CD14-positive monocyte (primary cell): ENCODE measurements at places on chromosomes 11 and 22. TPM values are rescaled to one million over a fixed set of nuclear protein-coding genes. Genes with fewer than 3 reads are reported as not detected.
A peak's percentile ranks its signal among the peaks of the same experiment; 100 is the strongest.

TP53AIP1 gene
- polyA plus RNA-seq = 0.03 TPM in 1 of 2 replicates, not detected in the other

OR51B2 gene
- polyA plus RNA-seq = not detected

DNA sequence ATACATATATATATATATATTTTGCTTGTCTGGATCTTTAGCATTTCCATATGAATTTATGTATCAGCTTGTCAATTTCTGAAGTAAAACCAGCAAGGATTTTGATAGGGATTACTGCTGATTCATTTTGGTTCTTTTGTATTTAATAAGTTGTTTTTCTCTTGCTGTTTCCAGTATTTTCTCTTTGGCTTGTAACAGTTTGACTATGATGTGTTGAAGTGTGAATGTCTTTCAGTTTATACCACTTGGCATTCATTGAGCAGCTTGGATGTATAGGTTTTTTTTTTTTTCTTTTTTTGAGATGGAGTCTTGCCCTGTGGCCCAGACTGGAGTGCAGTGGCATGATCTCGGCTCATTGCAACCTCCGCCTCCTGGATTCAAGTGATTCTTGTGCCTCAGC is 12.4 kb downstream of the LDHAL6A start:
- DNase-seq = no peak
- H3K27me3 ChIP-seq = no peaks in the 10 kb centered on the region
- no peak overlapping the region for H3K27ac ChIP-seq
- H3K36me3 ChIP-seq = peaks cover 10% of the 10 kb centered on the region
- H3K4me1 ChIP-seq = no peaks in the 10 kb centered on the region
- no peak overlapping the region for H3K4me3 ChIP-seq

GRCh38 chr11:126113012-126113411 is 50.3 kb upstream of the CDON start:
- H3K27ac ChIP-seq = no peak overlapping the region
- no peaks in the 10 kb centered on the region for H3K27me3 ChIP-seq
- no peak for DNase-seq

DNA sequence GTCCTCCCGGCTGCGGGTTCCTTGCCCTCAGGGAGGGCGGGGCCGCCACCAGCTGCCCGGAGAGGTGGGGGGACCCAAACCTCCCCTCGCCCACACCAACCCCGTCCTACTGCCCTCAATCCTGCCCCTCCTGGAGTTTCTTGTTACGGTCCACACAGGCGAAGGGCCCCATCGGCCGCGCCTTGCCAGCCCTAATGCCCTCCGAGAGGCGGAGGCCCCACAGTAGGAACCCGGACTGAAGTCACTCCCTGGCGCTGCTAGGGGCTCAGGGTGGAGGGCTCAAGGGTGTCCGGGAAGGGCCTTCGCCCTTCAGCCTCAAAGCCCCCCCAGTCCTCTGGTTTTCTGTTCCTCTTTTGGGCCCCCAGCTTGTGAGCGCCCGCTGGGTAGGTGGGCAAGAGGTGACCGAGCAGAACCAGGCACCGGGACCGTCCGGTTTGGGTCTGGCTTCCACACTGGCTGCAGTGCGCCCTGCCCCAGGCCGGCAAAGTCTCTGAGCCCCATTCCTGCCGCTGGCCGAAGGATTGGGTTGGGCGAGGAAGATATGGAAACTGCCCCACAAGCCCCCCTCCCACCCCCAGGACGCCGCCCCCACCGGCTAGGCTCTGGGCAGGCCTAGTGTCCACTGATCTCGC is 24.5 kb downstream of the DUSP8 start:
- H3K27me3 ChIP-seq = peaks cover 20% of the 10 kb centered on the region
- no peak overlapping the region for H3K27ac ChIP-seq
- peaks cover 23% of the 10 kb centered on the region for H3K4me1 ChIP-seq
- DNase-seq = no peak
- H3K4me3 ChIP-seq = peak overlapping the region; percentile 61

GRCh38 chr22:39292561-39293074 is 26.8 kb downstream of the RPL3 start:
- H3K27ac ChIP-seq = peak overlapping the region; percentile 94
- H3K36me3 ChIP-seq = no peaks in the 10 kb centered on the region
- H3K4me1 ChIP-seq = peaks cover 34% of the 10 kb centered on the region
- no peak overlapping the region for H3K4me3 ChIP-seq

P2RX3 gene
- polyA plus RNA-seq = not detected

DNA sequence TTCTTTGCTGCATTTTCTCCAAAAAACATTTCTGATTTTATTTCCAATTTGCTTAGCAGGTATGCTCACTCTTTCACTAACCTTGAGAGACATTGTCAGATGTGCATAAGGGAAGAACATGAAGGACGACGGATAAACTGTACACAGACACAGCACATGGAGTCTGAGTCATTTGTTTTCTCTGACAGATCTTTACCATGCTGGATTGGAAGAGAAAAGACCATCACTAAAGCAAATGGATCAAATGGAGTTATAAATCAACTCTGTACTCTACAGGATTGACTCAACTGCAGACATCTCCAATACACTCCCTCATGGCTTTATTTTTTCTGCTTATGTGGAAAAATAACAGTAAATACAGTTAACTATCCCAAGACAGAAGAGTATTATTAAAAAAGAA is 90.2 kb upstream of the CTSC start:
- H3K36me3 ChIP-seq = no peaks in the 10 kb centered on the region
- H3K27me3 ChIP-seq = no peaks in the 10 kb centered on the region
- no peak overlapping the region for H3K4me3 ChIP-seq
- H3K27ac ChIP-seq = no peak overlapping the region
- H3K4me1 ChIP-seq = peaks cover 3% of the 10 kb centered on the region

BRSK2 gene
- polyA plus RNA-seq = not detected

APOBEC3A gene
- polyA plus RNA-seq = 247 TPM

DNA sequence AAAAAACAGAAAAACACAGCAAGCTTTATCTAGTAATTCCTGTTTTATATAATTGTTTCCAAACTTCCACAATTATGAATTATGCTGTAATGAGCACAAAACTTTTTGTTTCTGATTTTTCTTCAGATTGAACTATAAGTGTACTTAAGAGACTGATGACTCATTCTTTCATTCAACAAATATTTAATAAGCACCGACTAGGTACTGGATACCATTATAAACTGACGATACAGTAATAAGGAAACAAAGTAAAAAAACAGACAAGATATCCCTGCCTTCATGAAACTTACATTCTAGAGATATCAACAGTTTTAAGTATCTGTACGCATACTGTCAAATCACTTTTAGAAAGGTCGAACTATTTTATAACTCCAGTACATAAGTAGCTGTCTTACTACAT is 78.6 kb downstream of the ME3 start:
- H3K27ac ChIP-seq = no peak overlapping the region
- no peak overlapping the region for H3K4me3 ChIP-seq
- no peaks in the 10 kb centered on the region for H3K27me3 ChIP-seq
- H3K36me3 ChIP-seq = no peaks in the 10 kb centered on the region

MOV10L1 gene
- not detected for polyA plus RNA-seq

SOX10 gene
- polyA plus RNA-seq = not detected

MACROD1 gene
- polyA plus RNA-seq = 1.5 and 2.4 TPM in 2 replicates

- H3K27me3 ChIP-seq = no peaks in the 10 kb centered on the region
- no peak for DNase-seq
- H3K4me1 ChIP-seq = peaks cover 18% of the 10 kb centered on the region
- no peak overlapping the region for H3K27ac ChIP-seq
Observed at GRCh38 chr11:64256300-64256699, 5.0 kb downstream of the PLCB3 start.
